ENCODE measurements at places on chromosomes 5 and 9.
A peak's percentile ranks its signal among the peaks of the same experiment; 100 is the strongest.

- no peak for DNase-seq
Measured at GRCh38 chr5:170444969-170445505, 55.9 kb upstream of the KCNMB1 start.

DNA sequence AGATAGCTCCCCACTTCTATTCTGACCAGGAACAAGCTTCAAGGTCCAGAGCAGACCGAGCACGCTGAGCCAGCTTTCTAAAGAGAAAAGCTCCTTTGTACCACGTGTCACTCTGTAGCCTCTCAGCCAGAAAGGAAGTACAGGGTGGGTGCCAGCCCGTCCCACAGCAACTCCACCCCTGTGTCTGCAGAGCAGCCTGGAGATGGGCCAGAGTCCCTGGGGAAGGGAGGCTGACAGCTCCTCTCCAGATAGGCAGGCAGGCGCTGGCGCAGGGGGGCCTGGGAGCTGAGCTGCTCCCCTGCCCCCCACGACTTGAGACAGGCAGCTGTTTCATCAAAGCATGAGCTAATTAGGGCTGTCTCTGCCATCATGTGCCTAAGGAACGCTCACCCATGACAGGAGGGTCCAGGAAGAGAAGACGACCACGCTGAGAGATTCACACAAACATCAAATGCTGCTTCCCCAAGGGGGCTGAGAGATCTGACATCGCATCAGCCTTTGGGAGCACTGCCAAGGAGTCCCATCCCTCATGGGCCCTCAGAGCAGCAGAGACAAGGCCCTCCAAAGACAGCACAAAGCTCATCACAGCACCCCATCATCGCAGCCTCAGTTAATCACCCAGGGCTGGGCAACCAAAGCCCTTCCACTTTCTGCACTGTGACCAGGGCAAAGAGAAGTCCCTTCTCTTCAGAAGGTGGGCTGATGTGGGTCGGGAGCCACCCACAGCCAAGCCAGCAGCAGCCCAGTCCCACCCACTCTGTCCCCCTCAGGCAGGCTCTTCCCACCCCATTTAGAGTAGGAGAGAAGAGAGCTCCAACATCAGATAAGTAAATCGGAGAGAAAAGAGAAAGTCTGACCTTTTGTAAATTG, 78.5 kb upstream of the LRRTM2 start:
- peak; percentile 75 for DNase-seq

GRCh38 chr9:134591082-134591571, 50.5 kb upstream of the COL5A1 start:
- no peak for DNase-seq

DNA sequence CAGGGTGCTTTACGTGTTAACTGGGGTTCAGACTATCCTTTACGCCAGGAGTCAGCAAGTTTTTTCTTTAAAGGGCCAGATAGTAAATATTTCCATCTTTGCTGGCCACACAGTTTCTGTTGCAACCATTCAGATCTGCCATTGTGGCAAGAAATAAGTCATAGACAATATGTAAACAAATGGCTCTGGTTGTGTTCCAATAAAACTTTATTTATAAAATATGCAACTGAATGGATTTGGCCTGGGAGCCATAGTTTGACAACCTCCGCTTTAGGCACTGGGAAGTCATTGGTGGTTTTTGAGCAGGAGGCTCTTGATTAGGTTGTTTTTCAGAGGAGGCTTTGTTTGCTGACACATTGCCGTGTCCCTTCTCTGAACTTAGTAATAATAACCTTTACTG, 90.7 kb downstream of the INSYN2B start:
- DNase-seq = no peak

- DNase-seq = no peak
Measured at GRCh38 chr5:172479784-172480115, 25.4 kb upstream of the SH3PXD2B start.

DNA sequence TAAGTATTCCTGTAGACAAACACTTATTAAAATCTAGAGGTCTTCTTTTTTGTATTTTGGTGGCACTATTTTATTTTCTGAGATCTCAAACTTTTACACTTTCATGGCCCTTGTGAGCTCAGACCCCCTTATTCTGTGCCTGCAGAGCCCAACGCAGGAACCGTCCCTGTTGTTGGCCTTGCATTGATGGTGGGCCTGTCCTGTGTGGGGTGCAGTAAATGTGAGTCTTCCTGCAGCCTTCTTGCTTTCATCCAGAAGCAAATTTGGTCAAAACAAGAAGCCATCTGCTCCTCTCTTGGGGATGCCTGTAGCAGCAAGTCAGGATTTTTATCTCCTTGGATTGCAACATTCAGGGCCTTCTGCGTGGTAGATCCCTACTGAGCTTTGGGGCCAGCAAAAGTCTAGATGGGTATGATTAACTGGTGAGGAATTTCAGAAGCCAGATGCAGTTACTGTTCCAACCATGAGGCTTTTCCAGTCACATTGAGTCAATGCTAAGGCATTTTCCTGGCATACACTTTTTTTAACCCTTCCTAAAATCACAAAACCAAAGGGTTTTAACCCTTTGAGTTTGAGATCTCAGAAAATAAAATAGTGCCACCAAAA, 31.7 kb downstream of the BASP1 start:
- no peak for DNase-seq

DNA sequence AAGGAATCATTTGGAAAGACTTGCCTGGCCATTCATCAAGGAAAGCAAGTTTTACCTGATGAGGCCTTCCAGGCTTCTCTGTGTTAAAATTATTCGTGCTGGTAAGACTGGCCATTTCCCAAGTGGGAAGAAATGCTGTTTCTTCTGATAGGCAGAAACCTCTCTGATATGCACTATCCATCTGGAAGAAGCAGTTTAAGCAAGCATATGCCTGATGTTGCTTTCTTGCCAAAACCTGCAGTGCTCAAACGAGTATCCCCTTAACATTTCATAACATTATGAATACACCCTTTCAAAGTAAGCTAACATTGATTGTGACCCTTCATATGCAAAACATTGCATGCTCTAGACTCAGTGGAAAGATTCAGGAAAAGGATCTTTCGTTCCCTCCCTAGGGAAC, 36.0 kb upstream of the PRLR start:
- no peak for DNase-seq

Data from OCI-M1 (cell line).